ENCODE measurements at places on chromosomes 16 and 17.

DNA sequence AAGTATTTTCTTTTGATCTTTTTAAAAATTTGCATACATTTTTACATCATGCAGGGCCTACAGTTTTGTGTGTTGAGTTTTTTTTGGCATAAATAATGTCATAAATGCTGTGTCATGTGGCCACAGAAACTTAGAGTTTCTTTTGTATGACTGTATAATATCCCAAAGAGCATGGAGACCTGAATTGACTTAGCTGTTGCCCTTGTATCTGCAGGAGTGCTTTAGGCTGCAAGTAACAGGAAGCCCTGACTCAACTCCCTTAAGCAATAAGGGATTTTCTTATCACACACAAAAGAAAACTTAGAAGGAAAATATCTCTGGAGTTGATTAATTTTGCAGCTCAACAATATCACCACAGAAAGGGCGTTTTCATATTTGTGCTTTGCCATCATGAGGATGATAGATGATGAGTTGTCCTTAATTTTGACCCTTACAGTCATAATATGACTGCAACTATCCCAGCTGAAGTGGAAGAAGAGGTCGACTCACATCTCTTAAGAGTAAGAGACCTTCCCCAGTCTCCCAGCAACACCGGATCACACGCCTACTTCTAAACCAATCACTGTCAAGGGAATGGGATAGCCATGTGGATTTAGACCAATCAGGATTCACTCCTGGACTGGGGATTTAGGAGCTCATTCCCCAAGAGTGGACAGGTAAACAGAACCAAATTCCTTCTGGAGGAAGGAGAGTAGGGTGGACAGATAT is 138.9 kb downstream of the GSG1L start:
- no peak for DNase-seq

GRCh38 chr16:29664091-29664921 is 1.3 kb downstream of the SPN start:
- DNase-seq, result no peak

GRCh38 chr17:21218101-21218500 is 4.1 kb upstream of the TMEM11 start:
- DNase-seq, result no peak

DNA sequence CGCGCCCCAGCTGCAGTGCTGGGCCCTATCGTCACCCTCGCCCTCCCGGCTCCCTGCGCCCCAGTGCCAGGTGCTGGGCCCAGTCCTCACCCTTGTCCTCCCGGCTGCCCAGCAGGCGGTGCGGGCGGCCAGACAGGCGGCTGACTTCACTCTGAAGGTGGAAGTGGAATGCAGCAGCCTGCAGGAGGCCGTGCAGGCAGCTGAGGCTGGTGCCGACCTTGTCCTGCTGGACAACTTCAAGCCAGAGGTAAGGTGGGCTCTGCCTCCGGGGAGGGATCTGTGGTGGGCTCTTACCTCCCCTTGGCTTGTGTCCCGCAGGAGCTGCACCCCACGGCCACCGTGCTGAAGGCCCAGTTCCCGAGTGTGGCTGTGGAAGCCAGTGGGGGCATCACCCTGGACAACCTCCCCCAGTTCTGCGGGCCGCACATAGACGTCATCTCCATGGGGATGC is 17.9 kb downstream of the QPRT start:
- DNase-seq, result no peak

- DNase-seq, result peak; percentile 75
Observed at GRCh38 chr17:28878981-28879380, 18.6 kb downstream of the FLOT2 start.

DNA sequence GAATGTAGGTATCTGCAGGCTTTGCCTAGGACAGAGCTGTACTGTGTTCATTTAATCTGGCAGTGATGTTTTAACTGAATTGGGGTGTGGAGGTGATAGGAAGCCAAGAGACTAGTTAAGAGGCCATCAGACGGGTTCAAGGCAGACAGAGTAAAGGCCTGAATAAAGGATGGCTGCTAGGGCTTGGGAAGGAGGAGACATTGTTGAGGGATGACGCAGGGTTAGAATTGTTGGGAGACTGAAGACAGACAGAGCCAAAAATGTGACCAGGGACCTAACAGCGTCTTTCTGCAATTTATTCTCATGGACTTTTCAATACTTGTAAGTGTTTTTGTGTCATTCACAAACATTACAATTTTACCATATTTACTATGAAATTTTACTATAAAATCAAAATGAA is 48.6 kb upstream of the MYH10 start:
- DNase-seq, result no peak

DNA sequence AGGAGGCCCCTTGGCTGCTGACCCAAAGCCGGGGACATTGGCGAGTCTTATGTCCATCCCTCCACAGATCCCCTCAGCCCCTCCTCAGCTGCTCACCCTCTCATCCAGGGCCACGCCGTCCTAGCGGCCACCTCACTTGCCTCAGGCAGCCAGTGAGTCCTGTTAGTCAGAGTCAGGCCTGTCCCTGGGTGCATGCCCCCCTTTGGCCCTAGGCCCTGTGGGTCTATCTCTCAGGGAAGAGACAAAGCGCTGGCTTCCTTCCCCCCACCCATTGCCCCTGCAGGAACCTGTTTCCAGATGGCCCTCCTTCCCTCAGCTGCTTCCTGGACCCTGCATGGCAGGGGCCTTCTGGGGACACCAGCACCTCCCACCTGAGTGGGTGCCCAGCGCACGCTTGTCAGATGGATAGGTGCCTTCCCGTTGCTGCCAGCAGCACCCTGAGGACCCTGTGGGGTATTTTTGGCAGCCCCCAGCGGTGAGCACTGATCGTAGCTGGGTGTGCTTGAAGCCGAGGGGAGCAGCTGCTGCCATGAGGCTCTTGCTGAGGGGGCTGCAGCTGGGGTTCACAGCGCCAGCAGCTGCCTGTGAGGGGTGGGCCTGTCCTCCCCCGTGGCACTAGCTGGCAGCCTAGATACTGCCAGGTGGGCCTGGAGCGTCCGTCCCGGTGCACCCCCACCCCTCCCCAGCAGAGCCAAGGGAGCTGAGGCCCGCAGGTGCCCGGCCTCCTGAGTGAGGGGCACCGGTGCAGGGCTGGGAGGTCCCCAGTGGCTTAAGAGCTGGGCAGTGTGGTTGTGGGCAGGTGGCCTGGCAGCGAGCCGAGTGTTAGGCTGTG is 8.4 kb downstream of the DBNDD1 start:
- DNase-seq, result no peak

- DNase-seq, result peak; percentile 61
Observed at GRCh38 chr17:76714822-76715495, 4.2 kb upstream of the MXRA7 start.

- no peak for DNase-seq
Observed at GRCh38 chr17:13978478-13978877, 90.8 kb upstream of the COX10 start.

GRCh38 chr16:65120461-65120830 is 1.4 kb downstream of the CDH11 start:
- DNase-seq, result no peak

All from small intestine (tissue), 16 donors.